Mammary epithelial cell (primary cell): ENCODE measurements at places on chromosomes 7 and 10. TPM values are rescaled to one million over a fixed set of nuclear protein-coding genes. Genes with fewer than 3 reads are reported as not detected.

GRCh38 chr7:106047818-106048705 is 64.0 kb downstream of the SYPL1 start:
- peak; percentile 64 for DNase-seq

The CLIP2 gene
- 7.2 TPM for polyA plus RNA-seq

GRCh38 chr10:75470901-75471300 is 39.5 kb downstream of the LRMDA start:
- DNase-seq, result no peak

The TMEM176A gene
- not detected for polyA plus RNA-seq

The AKR1C8 gene
- not detected for polyA plus RNA-seq

The ITIH5 gene
- polyA plus RNA-seq, result not detected

DNA sequence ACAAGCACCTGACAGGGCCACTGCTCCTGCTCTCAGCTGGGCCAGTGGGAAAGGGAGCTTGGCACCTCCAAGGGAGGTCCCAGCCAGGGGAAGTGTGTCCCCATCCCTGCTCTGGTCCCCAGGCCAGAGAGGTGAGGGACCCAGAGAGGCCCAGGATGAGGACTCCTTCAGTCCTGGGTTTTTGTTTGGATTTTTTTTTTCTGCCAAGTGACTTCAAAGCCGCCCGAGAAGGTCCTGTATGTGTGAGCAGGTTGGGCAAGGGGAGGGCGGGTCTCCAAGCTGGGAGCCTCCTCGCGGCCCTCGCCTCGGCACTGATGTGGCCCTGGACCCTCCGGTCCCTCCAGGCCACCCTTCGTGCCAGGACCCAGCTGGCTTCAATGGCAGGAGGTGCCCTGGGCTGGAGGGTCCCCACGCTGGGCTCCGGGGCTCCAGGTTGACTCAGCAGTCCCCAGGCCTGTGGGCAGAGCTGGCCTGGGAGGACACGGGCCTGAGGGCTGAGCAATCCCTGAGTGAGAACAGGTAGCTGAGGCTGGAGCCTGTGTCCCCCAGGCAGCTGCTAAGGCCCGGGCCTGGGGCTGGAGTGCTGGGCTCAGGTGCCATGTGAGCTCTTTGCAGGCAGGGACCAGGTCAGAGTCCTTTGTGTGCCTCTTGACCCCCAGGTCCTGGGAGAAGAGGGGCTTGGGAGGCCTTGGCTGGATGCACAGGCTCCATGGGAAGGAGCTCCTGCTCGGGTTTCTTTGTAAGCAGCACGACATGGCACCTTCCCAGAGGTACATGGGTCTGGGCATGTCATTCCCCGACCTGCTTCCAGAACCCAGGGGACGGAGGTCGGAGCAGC is 140.6 kb downstream of the FAM53B start:
- DNase-seq, result no peak

The MMD2 gene
- not detected for polyA plus RNA-seq

GRCh38 chr10:76082956-76083355 is 651.5 kb downstream of the LRMDA start:
- peak; percentile 70 for DNase-seq

DNA sequence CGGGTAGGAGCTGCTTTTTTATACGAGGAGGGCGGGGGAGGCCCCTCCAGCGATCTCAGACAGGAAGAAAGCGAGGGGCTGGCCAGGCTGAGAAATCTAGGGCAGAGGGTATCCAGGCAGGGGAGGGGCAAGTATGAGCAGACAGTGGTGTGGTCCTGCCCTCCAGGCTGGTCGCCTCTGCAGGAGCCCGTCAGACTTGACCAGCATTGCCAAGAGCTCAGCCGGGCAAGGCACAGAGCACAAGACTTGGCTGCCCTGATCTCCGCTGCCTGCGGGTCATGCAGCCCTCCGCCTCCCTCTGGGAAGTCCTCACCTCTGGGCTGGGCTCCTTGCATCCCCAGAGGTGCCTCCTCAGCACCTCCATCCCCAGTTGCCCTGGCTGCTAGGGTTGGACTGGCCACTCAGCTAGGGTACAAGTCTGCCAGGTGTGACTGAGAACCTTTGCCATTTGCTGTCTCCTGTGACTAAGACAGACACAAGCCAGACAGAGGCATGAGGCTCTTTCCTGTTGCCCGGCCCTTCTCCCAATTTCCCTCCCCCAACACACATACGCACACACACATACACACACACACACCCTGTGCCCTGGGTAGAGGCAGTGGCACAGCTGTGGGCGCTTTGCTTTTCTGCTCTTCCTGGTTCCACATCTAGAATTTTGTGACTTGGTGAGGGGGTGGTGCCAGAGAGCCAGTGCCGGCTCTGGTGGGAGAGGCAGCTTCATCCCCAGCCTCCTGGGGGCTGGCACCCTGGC is 59.1 kb upstream of the PPIF start:
- DNase-seq, result no peak

DNA sequence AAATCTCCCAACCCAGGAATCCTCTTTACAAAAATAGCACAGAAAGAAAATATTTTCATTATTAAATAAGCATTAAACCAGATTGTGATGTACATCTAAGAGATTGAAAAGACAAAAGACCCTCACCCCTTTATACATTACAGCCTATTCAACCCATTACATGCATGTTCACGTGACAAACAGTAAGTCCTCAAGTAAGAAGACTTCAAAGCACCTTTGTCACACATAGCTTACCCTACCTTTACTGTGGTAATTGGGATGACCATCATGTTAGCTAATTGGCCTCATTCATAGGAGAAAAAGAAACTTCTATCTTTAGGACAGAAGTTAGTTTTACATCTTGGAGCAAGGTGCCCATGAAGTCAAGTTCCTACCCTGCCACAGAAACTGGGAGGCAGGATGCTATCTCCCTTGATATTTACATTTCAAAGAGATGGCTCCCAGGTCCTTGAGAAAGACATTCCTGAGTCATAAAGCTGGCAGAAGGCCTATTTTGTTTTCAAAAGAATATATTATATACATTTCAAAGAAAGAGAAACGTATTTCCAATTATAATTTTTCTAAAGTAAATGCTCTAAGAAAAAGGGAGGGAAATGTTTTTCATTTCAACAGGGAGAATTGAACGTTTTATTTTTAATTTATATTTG is 48.1 kb downstream of the GNAI1 start:
- DNase-seq, result peak; percentile 12

The CARD11 gene
- polyA plus RNA-seq, result 3.1 TPM

DNA sequence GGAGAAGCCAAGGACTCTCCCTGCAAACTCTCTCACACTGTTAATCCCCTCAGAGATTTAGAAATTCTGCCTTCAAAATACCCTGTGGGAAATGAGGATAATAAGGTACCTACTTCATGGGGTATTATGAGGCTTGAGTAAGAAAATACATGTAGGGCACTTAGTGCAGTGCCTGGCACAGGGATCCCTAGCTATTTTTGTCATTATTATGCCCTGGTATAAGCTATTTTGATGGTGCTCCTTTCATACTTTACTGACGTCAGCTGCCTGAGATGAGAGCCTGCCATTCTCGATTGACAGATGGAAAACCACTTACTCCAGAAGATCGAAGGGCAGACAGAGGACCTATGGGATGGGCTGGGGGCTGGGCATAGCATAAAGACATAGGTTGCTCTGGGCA is 30.1 kb downstream of the MKX start:
- no peak for DNase-seq

The HIBADH gene
- polyA plus RNA-seq, result 37.6 TPM

The DEPP1 gene
- 139 TPM for polyA plus RNA-seq

- DNase-seq, result no peak
Observed at GRCh38 chr10:33716501-33717267, 382.2 kb upstream of the NRP1 start.

GRCh38 chr7:96596120-96596826 is 113.4 kb downstream of the SEM1 start:
- peak; percentile 23 for DNase-seq

DNA sequence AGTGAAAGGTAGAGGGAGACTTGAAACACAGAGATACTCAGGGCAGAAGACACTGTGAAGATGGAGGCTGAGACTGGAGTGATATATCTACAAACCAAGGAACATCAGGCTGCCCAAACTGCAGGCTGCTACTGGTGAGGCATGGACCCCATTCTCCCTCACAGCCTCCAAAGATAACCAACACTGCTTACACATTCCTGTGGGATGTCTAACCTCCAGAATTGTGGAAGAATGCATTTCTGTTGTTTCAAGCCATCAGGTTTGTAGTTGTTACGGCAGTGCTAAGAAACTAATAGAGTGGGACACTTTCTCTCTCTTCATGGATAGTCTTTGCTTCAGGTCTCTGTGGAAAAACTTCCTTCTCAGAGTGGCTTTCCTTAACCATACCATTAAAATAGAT is 182.6 kb upstream of the TMEM106B start:
- no peak for DNase-seq

The CHST12 gene
- polyA plus RNA-seq, result 10.7 TPM

- peak; percentile 53 for DNase-seq
Observed at GRCh38 chr7:36116347-36117202, 36.5 kb upstream of the EEPD1 start.

GRCh38 chr10:74752371-74753040 is 73.9 kb upstream of the KAT6B start:
- no peak for DNase-seq

DNA sequence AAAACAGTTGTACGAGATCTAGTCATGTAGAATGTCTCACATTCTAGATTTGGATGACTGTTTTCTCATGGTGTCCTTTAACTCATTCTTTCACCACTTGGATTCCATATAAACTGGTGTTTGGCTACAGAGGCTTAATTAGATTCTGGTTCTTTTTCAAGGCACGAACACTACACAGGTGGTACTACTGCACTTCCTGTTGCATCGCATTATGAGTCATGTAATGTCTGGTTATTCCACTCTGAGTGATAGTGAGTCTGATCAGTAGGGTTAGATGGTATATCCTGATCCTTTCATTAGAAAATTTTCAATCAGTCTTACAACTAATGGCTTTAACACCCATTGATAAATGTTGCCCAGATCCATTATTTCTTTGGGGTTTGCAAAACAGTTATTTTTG is 11.2 kb upstream of the AKAP9 start:
- peak; percentile 48 for DNase-seq

- peak; percentile 70 for DNase-seq
Observed at GRCh38 chr7:20395104-20395503, 64.4 kb downstream of the ITGB8 start.

DNA sequence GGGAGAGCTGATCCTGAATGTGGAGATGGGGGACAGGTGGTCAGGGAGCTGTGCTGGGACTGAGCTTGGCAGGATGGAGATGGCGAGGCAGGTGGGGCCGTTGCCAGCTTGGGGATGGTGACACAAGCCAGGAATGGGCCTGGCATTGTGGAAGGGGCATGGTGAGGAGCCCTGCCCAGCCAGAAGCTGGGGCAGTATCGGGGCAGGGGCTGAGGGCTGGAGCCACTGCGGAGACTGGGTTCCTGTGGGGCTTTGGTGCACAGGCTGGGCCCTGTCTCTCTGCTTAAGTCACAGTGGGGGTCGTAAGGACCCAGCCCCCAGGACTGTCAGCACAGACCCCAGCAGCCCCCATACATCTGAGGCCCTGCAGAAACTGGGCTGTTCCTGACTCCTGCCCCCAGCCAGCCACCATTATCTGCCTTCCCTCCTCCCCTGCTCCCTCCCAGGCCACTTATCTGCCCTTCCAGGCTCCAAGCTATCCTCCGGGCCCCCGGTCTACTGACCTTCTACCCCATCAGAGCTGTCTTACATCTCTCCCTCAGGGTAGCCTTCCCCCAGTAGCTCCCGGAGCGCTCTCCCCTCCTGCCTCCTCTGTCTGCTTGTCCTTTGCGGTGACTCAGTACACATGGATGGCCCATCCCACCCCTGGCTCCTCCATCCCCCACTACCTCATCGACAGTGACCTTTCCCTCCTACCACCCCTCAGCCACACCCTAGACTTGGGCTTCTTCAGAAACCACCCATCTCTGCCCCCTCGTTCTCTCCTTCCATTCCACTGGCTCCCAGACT is 44.2 kb downstream of the PPIF start:
- DNase-seq, result no peak

DNA sequence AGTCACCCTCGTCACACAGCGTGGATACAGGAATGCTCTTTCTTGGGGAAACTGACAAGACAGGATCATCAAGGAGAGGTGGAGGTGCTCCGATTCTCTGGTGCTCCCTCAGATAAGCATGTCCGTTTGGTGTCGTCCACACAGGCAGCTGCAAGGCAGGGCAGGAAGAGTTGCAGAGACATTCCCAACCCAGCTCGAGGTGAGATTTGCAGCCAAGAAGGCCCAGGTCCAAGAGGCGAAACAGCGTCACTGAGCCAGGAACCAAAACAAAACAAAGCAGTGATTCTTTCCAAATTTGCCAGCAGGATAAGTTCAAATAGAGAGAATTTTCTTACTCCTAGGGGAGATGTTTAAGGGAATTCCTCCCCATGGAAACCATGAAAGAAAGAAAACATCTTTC is 386.5 kb upstream of the PFKP start:
- no peak for DNase-seq

DNA sequence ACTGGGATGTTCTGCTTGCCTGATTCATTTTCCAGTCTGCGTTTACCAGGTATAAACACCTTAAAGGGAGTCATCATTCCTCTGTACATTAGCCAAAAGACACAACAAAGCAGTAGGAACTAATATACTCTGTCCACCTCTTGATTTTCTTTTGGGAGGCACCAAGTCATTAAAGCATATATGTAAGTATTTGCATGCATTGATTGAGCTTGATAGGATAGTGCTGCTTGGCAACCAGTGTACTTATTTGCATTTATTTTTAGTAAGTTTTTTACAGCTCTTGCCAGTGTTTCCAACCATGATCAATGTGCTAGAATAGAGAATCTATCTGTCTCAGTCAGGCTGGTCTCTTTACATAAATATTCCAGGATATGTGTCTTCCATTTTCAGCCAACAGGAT is 353.3 kb upstream of the SEMA3C start:
- DNase-seq, result no peak

The RNF32 gene
- 1.00 TPM for polyA plus RNA-seq

DNA sequence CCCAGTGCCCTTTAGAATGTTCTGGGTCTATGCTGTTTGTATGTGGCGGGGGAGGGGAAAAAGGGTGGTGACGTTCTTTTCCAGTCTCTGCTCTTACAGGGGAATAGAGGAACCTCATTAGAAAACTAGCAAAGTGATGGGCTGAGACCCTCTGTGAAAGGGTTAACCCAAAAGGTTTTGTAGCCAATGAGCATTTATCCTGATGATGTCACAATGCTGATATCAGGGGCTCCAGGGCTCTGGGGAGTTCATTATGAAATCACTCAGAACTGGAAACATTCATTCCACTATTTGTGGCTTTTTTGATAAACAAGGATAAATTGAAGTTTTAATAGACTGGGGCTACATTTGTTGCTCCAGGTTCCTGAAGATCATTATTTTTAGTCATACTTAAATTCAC is 71.7 kb downstream of the ARID5B start:
- DNase-seq, result no peak

GRCh38 chr7:97772045-97772901 is 40.4 kb downstream of the TAC1 start:
- DNase-seq, result no peak

The MMP21 gene
- polyA plus RNA-seq, result not detected

GRCh38 chr10:87750817-87751216 is 67.2 kb downstream of the ATAD1 start:
- DNase-seq, result no peak

DNA sequence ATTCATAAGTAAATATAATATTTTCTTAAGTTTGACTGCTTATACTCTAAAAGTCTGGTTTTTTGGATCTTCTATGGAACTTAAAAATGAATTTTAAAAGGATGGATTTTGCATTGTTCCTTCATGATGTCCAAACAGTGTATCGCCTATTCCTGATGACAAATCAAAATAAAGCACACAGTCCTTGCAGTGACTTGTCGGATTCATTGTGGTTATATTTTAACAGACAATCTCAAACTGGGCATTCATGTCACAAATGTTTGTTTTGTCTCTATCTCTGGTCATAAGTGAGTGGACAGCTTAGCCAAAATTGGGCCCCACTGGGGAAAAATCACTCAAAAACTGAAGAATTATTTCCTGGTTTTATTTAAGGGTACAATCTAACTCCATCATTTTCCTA is 74.8 kb downstream of the LMBR1 start:
- no peak for DNase-seq

The RBP4 gene
- polyA plus RNA-seq, result not detected
